ENCODE measurements at places on chromosomes 12 and 14.

DNA sequence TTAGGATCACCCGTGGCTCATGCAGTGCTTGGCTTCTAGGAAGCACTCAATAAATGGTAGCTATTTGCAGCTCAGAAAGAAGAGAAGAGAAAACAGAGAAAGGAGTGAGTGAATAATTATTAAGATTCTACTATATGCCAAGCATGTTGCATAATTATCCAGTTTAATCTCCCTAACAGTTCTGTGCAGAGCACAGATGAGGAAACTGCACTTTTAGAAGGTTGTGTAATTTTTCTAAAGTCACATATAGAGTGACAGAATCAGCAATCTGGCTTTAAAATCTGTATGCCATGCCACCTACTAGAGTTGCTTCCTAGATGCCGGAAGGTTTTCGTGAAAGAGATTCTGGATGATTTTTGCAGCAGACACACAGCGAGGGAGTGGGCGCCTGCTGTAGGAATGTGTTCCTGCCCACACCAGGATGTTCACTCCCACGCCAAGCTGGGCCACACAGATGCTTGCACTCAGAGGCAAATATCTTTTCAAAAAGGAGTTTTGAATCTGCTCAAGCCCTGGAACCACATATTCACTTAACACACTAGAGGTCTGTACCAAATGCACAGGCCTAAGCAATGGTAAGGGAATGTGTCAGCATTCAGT is 50.2 kb upstream of the SMCO2 start:
- no peak for DNase-seq

DNA sequence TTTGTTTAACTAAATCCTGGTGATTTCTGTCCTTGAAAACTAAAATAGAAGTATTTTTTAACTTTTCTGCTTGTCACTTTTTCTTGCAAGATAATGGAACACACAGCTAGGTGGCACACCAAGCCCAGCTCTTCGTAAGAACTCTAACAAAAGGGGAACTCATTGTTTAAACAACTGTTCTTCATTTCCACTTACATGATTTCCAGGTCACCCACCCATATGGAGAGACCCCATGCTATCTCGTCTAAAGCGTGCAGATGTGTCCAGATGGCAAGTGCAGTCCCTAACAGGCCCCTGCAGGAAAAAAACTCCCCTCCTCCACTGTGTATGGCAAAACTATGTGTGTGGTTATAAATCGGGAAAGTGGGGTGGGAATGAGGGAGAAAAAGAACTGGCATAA is 43.3 kb upstream of the NT5DC3 start:
- DNase-seq: peak; percentile 12

DNA sequence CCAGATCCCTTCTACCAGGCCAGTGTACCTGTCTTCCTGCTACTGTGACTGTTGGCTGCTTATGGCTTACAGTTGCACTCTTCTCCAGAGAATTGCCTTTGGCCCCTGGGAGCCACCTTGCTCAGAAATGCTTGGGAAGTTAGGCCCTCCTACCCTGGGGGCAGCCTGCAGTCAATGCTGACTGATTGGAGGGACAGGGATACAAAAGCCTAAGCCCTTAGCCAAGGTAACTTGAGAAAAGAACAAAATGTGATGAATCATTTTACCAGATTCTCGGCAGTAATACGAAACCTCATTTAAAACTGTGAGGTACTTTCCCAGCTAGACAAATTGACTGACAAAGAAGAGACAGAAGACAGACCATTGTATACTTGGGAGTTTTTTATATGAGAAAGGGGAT is 47.3 kb downstream of the PTCSC3 start:
- DNase-seq: no peak

GRCh38 chr14:50257732-50258131 is 26.4 kb upstream of the SOS2 start:
- no peak for DNase-seq

DNA sequence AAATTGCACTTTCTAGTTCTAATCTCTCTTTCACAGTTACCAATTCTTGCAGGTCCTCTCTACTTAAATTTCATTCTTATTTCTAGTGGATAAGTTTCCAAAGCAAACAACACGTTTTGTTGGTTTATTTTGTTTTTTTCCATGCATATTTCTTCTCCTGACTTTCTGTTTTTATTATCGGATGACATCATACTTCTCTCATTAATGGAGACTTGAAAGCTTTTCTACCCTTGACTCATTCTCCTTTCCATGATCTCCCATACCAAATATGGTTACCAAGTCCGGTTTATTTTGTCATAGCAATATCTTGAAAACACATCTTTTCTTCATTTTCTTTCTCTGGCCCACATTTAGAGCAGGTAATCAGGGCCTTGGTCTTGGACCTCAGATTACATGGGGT is 796.5 kb downstream of the GALC start:
- DNase-seq: no peak

- DNase-seq: no peak
Measured at GRCh38 chr14:100413699-100414098, 90.6 kb downstream of the SLC25A47 start.

DNA sequence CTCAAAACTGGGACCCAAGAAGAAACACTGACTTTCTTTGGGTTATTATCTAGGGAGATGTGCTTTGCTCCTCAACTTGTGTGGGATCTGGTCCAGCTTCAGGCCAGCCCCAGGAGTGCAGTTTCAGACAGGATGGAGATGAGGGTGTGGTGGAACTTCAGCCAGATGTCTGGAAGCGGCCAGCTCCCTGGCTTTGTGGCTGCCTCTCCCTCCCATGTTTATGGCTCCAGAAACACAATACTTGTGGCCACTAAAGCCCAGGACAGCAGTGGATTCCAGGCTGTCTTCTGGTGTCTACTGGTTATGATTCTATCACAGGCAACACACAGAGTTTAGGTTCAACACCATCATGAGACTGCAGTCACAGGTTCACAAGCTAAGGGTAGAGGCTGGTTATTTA is 44.2 kb upstream of the EMP1 start:
- DNase-seq: no peak

- DNase-seq: no peak
Measured at GRCh38 chr12:100651694-100652093, 78.2 kb downstream of the GAS2L3 start.

- DNase-seq: no peak
Measured at GRCh38 chr12:55845361-55845760, 2.6 kb upstream of the MMP19 start.

DNA sequence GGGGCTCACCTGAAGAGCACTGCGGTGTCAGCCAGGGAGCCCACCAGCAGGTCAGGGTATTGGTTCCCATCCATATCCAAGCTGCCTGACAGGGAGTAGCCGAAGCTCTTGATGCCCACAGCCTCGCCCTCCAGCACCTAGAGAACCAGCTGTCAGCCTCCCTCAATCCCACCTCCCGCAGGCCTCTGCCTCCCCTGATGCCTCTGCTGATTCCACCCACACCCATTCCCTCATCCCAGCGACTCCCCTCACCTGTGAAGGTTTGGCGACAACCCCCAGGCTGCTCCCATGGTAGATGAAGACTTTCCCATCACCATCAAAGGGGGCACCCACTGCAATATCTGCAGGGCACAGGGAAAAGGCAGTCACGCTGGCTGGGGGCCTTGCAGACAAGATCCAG is 10.0 kb downstream of the ITGA7 start:
- DNase-seq: no peak

DNA sequence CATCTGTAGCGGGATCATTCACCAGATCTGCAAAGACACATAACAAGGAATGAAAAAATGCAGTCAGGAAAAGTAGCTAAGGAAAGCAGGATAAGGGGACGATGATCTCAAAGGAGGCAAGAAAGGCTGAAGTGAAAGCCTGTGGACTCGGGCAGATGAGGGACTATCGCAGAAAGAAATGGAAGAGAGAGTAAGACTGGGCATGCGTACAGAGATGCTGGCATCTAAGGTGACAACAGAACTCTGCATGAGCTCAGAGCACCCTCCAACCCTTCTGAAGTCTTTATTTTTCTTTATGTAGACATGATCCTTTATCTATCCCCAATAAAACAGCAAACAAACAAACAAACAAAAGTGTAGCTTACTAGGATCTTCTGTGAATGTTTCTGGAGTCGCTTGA is 7.2 kb downstream of the MFAP5 start:
- no peak for DNase-seq

GRCh38 chr12:111342376-111342775 is 26.5 kb downstream of the PHETA1 start:
- no peak for DNase-seq

GRCh38 chr14:40447017-40447416 is 1014.8 kb upstream of the FBXO33 start:
- no peak for DNase-seq

- no peak for DNase-seq
Measured at GRCh38 chr12:39077226-39077625, 171.8 kb upstream of the CPNE8 start.

DNA sequence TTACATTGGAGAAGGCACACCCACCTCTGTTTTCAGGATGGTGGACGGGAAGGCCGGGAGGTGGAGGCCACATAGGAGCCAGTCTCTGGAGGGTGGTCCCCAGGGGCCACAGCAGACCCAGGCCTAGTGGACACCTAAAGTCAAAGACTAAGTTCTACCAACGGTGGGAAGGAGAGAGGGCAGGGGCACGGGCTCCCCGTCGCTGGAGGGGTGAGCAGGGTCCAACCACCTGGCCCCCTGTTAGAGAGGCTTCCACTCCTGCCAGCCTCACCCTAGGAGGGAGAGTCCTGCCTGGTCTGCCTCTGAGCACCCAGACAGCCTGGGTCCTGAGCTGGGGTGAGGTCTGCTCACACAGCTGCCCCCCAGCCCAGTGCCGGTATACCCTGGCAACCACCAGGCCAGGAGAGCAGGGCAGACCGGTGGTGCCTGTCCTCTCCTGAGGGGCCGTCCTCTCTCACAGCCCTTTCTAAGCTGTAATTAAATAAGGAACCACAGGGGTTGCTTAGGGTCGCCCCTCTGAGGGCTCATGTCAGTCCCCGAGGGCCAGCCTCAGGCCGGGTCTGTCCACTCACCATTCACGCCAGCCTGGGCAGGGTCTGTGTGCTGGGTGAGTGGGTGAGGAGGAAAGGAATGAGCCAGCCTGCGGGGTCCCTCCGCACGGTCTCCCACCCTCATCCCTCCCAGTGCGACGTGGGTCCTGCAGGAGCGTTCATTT is 2.3 kb downstream of the INF2 start:
- no peak for DNase-seq

- DNase-seq: no peak
Measured at GRCh38 chr12:121713257-121713777, 765 bp downstream of the TMEM120B start.

- DNase-seq: no peak
Measured at GRCh38 chr12:27843714-27844245, 63.7 kb upstream of the MANSC4 start.

DNA sequence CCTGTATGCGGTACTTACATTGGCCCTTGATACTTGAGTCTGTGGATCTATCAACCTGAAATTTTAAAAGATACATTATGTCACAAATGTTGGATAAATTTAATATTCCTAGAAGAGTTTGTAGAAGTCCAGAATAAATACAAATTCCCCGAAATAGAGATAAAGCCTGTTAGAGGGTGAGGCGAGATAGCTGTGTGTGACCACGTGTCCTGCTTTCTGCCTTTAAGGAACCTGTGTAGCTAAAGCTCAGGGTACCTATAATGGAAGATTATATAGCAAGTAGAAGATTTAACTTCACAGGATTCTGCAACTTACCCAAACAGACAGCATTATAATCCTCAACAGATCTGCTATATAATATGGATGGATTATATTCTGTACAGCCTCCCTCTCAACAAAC is 58.8 kb downstream of the APPL2 start:
- DNase-seq: no peak

GRCh38 chr12:110312581-110313360 is 31.7 kb downstream of the ATP2A2 start:
- no peak for DNase-seq

DNA sequence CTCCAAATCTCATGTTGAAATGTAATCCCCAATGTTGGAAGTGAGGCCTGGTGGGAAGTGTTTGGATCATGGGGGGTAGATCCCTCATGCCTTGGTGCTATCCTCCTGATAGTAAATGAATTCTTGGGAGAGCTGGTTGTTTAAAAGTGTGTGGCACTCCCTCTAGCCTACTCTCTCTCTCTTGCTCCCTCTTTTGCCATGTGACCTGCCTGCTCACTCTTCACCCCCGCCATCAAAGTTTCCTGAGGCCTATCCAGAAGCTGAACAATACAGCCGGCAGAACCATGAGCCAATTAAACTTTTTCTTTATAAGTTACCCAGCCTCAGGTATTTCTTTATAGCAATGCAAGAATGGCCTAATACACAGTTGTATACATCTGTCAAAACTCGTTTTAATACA is 62.5 kb downstream of the BCL2L14 start:
- DNase-seq: no peak

GRCh38 chr12:130401703-130402102 is 64.0 kb downstream of the PIWIL1 start:
- no peak for DNase-seq

DNA sequence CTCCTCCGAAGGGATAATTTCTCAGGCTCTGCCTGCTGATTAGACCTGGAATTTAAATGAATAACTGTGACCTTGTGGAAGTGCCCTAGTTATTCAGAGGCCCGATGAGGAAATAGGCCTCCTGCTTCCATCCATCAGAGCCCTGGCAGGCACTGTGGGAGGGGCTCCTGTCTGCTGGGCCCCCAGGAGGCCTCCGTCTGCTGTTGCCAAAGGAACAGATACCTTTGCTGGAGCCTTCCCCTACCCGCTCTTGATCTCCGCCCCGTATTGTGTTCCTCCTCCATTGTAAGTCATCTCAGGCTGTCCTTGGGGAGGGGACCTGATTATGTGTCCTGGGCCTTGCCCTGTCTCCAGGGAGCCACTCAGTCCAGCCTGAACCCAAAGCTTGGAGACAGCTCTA is 112.3 kb downstream of the NRXN3 start:
- DNase-seq: no peak
